ENCODE measurements at places on chromosomes 2 and 18.
A peak's percentile ranks its signal among the peaks of the same experiment; 100 is the strongest.

DNA sequence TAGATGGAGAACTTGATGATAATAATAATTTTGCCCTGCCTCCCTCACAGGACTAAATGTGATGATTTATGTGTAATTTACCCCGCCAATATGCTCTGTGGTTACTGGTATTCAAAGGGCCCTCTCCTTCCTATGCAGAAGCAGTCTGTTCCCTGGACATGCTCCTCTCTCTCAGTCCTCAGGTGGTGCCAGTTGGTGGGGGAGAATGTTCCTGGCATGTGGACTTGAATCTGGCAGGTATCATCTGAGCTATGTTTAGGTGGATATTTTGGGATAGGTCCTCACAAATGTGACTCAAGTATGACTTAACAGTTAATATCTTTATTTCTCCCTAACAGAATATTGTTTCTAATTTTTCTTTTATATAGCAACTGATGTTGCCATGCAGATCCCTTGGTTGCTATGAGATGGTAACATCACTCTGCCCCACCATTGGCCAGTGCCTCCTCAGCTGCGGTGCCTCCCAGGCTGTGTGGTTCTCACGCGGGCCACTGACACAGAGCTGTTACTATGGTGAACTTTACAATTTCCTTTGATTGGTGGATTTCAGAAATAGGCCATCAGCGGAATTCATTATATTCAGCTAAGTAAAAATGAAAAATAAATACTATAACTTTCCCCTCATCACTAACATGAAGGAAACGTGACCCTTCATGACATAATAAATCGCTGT, 106.7 kb upstream of the PELI1 start:
- no peaks in the 10 kb centered on the region for H3K4me1 ChIP-seq
- no peak overlapping the region for H3K27ac ChIP-seq
- no peak for DNase-seq
- H3K36me3 ChIP-seq: no peaks in the 10 kb centered on the region

DNA sequence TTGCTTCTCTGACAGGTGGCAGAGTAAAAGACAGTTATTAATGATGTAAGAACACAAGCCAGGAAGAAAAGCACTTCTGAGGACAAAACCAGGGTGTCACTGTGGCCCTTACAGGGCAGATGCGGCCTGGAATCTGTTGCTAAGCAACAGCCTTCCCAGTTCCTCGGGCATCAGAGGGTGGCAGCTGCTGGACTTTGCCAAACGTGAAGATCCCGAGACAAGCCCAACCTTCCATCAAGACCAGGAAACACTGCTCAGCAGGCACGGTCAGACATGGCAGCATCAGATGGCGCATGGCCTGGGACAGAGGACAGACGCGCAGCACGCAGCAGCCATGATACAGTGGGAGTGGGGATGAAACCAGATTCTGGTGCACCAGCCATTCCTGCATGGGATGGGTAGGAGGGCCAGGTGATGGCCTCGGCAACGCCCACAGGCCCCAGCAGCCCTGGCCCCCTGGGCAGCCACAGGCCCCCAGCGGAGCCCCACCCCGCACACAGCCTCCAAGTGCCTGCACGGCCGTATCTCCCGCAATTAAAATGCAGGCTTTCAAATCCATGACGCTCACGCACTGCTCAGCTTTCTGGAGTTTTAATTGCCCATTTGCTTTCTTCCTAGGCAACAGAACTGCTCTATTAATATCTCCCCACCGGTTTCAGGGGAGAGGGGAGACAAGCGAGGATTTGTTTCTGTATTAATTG, 89.0 kb downstream of the EIPR1 start:
- H3K4me3 ChIP-seq: no peak overlapping the region
- no peak overlapping the region for H3K27ac ChIP-seq
- no peaks in the 10 kb centered on the region for H3K4me1 ChIP-seq
- H3K27me3 ChIP-seq: no peaks in the 10 kb centered on the region
- DNase-seq: no peak
- H3K36me3 ChIP-seq: no peaks in the 10 kb centered on the region

DNA sequence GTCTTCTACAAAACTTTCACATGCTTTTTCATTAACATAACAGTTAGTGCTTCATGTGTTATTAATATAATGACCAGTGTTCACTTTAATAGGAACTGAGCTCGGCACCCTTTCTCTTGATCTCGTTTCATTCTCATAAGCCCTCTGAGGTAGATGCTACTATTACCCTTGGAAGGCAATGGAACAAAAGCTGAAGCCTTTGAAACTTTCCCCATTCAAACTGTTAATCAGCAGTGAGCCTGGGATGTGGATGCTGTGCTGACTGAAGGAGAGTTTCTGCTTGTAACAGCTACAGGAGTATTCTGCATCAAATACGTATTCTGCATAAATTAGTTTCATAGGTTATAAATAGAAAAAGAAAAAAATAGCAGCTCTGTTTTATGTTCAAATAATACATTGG, 904.0 kb upstream of the CDH2 start:
- H3K36me3 ChIP-seq: no peaks in the 10 kb centered on the region
- no peaks in the 10 kb centered on the region for H3K4me1 ChIP-seq
- H3K27ac ChIP-seq: no peak overlapping the region
- H3K4me3 ChIP-seq: no peak overlapping the region
- H3K27me3 ChIP-seq: no peaks in the 10 kb centered on the region

- H3K4me1 ChIP-seq: no peaks in the 10 kb centered on the region
- H3K27ac ChIP-seq: no peak overlapping the region
- no peak for DNase-seq
- no peaks in the 10 kb centered on the region for H3K36me3 ChIP-seq
- H3K4me3 ChIP-seq: no peak overlapping the region
- no peaks in the 10 kb centered on the region for H3K27me3 ChIP-seq
These were observed 3.1 kb upstream of the TCF23 start for GRCh38 chr2:27145682-27146081.

- H3K27me3 ChIP-seq: no peaks in the 10 kb centered on the region
- H3K4me1 ChIP-seq: peaks cover 4% of the 10 kb centered on the region
- no peak overlapping the region for H3K27ac ChIP-seq
- no peak for DNase-seq
These were observed 7.7 kb upstream of the SLC35F6 start for GRCh38 chr2:26756337-26756736.

DNA sequence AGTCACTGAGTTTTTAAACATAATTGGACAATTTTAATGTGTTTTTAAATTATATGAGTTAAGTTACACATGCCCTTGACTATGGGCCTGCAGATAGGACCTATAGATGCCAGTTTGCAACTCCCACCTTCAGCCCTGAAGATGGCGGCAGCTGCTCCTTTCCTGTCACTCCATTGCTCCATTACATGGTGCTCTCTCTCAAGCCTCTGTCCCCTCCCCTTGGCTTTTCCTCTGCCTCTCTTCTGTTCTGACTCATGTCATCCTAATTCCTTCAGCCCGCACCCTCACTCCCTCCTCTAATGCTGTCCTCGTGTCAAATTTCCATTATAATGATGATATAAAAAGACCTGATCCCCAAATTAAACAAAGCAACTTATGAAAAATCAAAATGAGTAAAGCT, 133.7 kb upstream of the HNRNPA3 start:
- H3K27ac ChIP-seq: no peak overlapping the region
- H3K4me3 ChIP-seq: no peak overlapping the region
- DNase-seq: no peak
- no peaks in the 10 kb centered on the region for H3K27me3 ChIP-seq
- no peaks in the 10 kb centered on the region for H3K36me3 ChIP-seq

DNA sequence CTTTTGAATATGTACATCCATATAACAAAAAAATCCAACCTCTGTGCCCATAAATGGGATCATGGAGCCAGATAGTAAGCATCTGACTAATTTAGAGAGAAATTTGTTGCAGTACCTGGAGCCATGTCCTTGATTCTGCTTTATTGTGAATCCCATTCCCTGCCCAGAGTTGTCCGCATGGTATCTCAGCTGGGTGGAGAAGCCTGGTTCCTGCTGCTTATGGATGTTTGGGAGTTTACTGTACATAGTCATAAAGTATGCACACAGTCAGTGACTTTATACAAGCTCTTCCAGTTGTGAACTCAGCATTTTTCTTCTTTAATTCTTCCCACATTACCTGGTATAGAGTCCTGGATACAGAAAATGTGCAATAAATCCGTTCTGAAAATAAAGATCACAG, 346.0 kb downstream of the FIGN start:
- no peak for DNase-seq
- H3K4me1 ChIP-seq: no peaks in the 10 kb centered on the region
- H3K27ac ChIP-seq: no peak overlapping the region
- no peak overlapping the region for H3K4me3 ChIP-seq
- no peaks in the 10 kb centered on the region for H3K36me3 ChIP-seq

DNA sequence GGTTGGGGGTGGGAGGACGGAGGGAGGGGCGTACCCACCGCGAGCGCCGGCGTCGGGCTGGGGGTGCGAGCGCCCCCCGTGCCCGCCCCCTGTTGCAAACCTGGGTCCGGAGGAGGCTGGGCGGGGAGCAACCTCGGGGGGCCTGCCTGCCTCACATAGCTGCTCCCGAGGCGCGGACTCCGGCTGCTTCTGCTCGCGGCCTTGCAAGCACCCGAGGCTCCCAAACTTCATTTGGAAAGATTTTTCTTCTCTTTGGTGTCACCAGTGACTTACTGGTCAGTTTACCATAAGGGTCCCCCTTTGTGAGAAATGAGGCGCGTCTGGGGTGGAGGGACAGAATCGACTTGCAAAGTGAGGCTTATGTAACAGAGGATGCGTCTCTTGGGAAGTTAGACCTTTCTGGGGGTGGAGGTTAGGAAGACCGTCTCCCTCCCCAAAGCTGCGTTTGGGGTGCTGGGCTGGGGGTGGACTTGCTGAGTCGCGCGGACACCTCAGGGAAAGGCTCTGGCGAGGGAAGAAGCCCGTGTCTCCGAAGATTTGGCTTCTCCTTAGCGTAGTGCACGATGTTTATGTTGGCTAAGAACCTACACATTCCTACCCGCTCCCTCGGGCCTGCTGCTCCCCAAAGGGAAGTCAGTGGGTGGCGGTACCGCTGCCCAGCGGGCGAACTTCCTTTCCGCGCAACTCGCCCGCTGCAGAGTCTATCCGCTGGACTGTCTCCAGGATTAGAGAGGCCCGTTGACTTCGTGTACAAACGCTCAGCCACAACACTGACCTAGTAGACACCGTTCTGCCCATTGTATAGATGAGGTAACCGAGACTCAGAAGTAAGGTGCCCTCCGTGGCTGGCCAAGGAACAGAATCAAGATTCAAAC, 559 bp downstream of the TMEM37 start:
- peak overlapping the region; percentile 96 for H3K27ac ChIP-seq
- H3K4me3 ChIP-seq: peak overlapping the region; percentile 80
- H3K36me3 ChIP-seq: no peaks in the 10 kb centered on the region
- no peaks in the 10 kb centered on the region for H3K27me3 ChIP-seq

GRCh38 chr2:174693344-174693743, 70.9 kb downstream of the CHRNA1 start:
- no peaks in the 10 kb centered on the region for H3K4me1 ChIP-seq
- H3K36me3 ChIP-seq: no peaks in the 10 kb centered on the region
- no peak for DNase-seq
- H3K27me3 ChIP-seq: no peaks in the 10 kb centered on the region

DNA sequence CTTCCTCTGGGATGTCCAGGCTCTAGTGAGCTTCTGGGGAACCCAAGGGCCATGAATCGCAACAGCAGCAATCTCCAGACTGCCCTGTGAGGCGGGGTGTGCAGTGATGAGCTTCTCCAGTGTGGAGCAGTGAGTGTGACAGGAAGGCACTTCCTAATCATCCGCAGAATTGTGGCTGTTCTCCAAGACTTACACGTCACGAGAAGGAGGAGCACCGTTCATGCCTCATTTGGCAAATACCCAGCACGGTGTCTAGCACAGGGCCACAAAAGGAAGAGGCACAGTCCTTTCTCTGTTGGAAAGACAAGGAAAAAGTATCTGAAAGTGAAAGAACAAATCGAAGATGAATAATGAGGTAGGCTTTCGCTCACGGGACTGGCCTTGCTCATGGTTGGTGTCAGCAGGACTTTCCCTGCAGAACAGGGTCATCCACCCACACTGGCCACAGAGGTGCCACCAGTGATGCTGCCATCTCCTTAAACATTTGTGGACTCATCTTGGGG, 125.1 kb upstream of the HAAO start:
- H3K4me3 ChIP-seq: no peak overlapping the region
- H3K4me1 ChIP-seq: no peaks in the 10 kb centered on the region
- H3K36me3 ChIP-seq: no peaks in the 10 kb centered on the region
- H3K27ac ChIP-seq: peak overlapping the region; percentile 37
- H3K27me3 ChIP-seq: no peaks in the 10 kb centered on the region
- DNase-seq: peak; percentile 63

DNA sequence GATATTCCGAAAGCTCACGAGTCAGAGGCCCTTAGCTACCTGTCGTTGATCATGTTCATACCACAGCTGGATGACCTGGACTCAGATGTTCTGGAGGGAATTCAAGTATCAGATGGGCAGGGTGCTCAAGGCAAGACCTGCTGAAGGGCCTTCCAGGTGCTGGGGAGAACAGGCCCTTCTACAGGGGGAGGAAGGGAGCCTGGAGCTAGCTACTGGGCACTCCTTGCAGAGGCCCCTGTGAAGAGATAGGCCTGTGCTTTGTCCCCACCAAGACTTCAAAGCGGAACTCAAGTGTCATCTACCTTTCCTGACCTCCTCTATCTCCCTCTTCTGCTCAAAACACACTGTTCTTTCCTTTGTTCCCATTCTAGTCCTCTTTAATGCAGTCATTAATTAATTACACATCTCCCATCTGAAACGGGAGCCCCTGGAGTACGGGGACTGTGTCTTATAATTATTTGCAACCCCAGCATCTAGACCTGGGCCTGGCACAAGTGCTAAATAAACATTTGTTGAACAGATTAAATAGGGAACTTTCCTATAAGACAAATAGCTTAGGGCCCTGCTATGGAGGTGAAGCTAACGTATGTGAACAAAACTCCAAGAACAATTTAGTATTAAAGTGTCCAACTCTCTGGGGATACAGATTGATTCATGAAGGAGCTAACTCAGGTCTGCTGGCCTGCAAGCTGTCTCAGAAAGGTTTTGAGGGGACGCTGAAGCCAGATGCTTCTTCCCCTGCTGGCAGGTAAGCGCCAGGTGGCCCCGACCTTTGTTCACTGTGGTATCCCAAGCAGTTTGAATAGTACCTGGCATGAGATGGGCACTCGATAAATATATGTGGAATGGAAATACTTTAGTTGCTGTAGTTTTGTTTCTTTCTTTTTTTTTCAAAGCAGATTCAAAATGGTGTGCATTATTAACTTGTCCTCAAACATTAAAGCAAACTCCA, 22.0 kb downstream of the RHOB start:
- no peak overlapping the region for H3K4me3 ChIP-seq
- no peak overlapping the region for H3K27ac ChIP-seq
- no peak for DNase-seq
- H3K27me3 ChIP-seq: no peaks in the 10 kb centered on the region
- no peaks in the 10 kb centered on the region for H3K4me1 ChIP-seq

DNA sequence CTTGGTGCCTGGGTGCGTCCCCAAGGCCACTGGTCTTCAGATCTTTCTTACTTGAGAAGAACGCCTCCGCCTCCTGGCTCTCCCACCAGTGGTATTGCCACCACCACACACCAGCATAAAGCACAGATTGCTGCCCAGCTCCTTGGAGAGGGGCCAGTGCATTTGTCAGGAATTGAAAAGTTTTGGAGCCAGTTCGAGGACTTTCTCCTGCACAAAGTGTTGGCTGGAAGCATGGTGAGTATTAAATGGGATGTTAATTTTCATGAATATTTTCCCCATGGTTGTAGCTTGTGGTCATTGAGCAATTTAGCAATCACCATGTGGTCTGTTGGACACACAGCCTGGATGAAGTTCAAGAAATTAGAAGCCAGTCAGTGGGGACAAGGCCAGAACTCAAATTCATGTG, 684.6 kb upstream of the FANCL start:
- H3K27ac ChIP-seq: no peak overlapping the region
- DNase-seq: no peak
- H3K27me3 ChIP-seq: no peaks in the 10 kb centered on the region

GRCh38 chr2:63562751-63563150, 25.5 kb downstream of the WDPCP start:
- DNase-seq: no peak
- no peak overlapping the region for H3K27ac ChIP-seq
- H3K27me3 ChIP-seq: no peaks in the 10 kb centered on the region
- H3K4me3 ChIP-seq: no peak overlapping the region
- H3K4me1 ChIP-seq: no peaks in the 10 kb centered on the region
- H3K36me3 ChIP-seq: no peaks in the 10 kb centered on the region

Measured in right lobe of liver (tissue), 6 donors.